Astrocyte (in vitro differentiated cells and primary cell): ENCODE measurements at places on chromosomes 6 and 20. TPM values are rescaled to one million over a fixed set of nuclear protein-coding genes. Genes with fewer than 3 reads are reported as not detected.

MDFI gene
- total RNA-seq: 144 and 167 TPM in 2 replicates

PCMT1 gene
- 127 TPM in 2 replicates for total RNA-seq

RAET1E gene
- total RNA-seq: not detected in 2 replicates

KHDC1 gene
- 2.5 and 2.9 TPM in 2 replicates for total RNA-seq

CCN2 gene
- 1,138 and 1,253 TPM in 2 replicates for total RNA-seq

ESR1 gene
- 0.05 TPM in 2 replicates for total RNA-seq

OLIG3 gene
- 0.14 TPM in 1 of 2 replicates, not detected in the other for total RNA-seq

DNA sequence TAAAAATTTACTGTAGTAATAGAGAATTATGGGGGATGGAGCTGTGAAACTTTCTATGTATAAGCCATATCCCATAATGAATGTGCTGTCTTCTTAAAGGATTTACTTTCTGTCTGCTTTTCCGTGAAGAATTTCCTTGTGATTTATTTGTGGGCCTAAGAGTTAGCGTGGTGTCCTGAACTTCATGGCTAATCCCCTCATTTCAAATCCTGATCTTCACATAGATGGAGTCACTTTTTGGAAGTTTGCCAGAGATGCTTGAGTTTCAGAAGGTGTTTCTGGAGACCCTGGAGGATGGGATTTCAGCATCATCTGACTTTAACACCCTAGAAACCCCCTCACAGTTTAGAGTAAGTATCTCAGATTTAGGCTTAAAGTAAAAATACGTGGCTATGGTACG is 19.4 kb upstream of the CLDN20 start:
- H3K27me3 ChIP-seq: no peaks in the 10 kb centered on the region
- no peak overlapping the region for H3K27ac ChIP-seq

DNA sequence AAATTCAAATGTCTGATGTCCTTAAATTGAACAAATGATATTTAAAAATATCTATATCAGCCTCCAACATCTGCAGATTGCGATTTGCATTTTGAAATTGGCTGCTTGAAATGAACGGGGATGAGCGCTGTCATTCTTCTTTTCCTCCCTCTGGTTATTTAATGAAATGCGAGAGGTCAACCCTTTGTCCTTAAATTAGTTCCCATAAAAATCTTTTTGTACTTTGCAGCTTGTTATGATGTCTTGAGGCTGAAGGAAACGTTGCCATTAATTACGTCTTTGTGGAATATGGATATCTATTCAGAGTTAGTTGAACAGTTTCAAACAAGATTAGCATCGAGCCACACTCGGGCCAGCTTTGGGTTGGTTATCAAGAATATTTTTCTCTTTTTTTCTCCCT is 140.0 kb downstream of the LINC00237 start:
- no peaks in the 10 kb centered on the region for H3K27me3 ChIP-seq
- H3K4me3 ChIP-seq: no peak overlapping the region
- H3K36me3 ChIP-seq: no peaks in the 10 kb centered on the region
- no peaks in the 10 kb centered on the region for H3K4me1 ChIP-seq
- no peak for DNase-seq
- no peak overlapping the region for H3K27ac ChIP-seq

DNA sequence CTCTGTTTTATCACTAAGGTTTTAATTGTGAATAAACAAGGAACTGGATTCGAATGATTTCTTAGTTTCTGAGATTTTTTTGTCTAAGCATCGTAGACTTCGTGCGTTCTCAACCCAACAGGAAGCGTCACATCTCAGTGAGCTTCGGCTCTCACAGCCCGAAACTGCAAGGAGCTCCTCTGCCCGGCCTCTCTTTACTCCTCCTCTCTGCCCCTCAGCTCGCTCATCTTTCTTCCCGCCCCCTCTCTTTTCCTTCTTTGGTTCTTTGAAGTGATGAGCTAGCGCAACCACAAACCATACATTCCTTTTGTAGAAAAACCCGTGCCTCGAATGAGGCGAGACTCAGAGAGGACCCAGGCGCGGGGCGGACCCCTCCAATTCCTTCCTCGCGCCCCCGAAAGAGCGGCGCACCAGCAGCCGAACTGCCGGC is 480 bp upstream of the NT5E start:
- peak; percentile 83 for DNase-seq
- H3K36me3 ChIP-seq: peaks cover 3% of the 10 kb centered on the region
- H3K27ac ChIP-seq: peak overlapping the region; percentile 88
- no peaks in the 10 kb centered on the region for H3K27me3 ChIP-seq
- peak overlapping the region; percentile 89 for H3K4me3 ChIP-seq
- peaks cover 34% of the 10 kb centered on the region for H3K4me1 ChIP-seq

GRCh38 chr6:147879031-147879580 is 370.6 kb downstream of the SAMD5 start:
- H3K27me3 ChIP-seq: no peaks in the 10 kb centered on the region
- no peak for DNase-seq
- no peak overlapping the region for H3K4me3 ChIP-seq
- H3K27ac ChIP-seq: no peak overlapping the region
- H3K4me1 ChIP-seq: no peaks in the 10 kb centered on the region
- no peaks in the 10 kb centered on the region for H3K36me3 ChIP-seq

DNA sequence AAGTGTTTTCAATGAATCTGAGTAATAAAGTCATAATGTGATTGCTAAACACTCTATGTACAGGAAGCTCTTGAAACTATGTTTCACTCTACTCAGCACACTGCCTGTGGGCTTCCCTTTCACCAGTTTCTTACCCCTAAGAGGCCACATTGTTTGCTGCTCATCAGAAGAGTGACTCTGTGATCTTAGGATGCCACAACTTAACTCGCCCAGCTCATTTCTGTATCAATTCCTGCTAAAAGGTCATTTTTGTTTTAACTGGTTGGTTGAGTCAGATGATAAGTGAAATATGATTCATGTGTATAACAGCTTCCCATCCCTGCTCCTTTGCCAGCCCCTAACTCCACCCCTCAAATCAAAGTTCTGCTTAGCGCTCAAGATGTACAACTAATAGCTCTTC is 9.8 kb upstream of the NDUFAF4 start:
- H3K4me1 ChIP-seq: no peaks in the 10 kb centered on the region
- DNase-seq: peak; percentile 26
- no peak overlapping the region for H3K27ac ChIP-seq
- no peak overlapping the region for H3K4me3 ChIP-seq
- no peaks in the 10 kb centered on the region for H3K36me3 ChIP-seq

DNA sequence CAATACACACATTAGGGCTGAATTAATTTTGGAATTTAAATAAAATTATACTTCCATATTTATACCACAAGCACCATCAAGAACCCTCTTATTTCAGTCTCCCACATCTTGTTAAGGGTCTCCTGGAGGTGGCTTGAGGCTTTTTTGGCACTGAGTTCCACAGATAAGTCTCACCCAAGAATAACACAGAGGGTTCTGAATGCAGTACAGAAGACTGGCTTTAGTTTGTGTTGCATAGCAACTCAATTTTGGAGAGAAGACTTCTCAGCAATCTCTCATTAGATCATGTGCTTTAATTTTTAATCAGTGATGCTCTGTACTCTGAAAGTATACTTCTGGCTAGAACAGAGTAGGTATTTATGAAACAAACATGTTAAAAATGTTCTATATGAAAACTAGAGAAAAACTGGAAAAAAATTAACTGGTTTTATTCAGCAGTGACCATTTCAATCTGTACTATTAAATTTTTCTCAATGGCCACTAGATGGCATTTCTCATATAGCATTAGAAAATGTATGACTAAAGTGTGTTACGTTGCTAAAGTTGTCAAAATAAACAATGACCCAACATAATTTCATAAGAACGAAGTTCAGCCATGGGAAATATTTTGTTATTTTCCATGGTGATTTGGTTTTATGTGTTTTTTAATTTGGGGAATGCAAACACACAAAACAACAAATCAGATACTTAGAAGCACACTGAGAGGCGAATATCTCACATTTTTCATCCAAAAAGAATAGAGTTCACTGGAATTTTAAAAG is 32.7 kb upstream of the MAP7 start:
- no peak overlapping the region for H3K4me3 ChIP-seq
- peak overlapping the region; percentile 74 for H3K27ac ChIP-seq
- no peaks in the 10 kb centered on the region for H3K27me3 ChIP-seq
- peaks cover 16% of the 10 kb centered on the region for H3K4me1 ChIP-seq
- DNase-seq: peak; percentile 72
- H3K36me3 ChIP-seq: peaks cover 7% of the 10 kb centered on the region

- H3K36me3 ChIP-seq: no peaks in the 10 kb centered on the region
- no peak overlapping the region for H3K27ac ChIP-seq
- H3K27me3 ChIP-seq: no peaks in the 10 kb centered on the region
- H3K4me3 ChIP-seq: no peak overlapping the region
- no peak for DNase-seq
- H3K4me1 ChIP-seq: no peaks in the 10 kb centered on the region
These were observed 35.8 kb upstream of the MAS1 start for GRCh38 chr6:159854959-159855358.

- no peak overlapping the region for H3K27ac ChIP-seq
- no peaks in the 10 kb centered on the region for H3K36me3 ChIP-seq
- no peaks in the 10 kb centered on the region for H3K4me1 ChIP-seq
These were observed 68.4 kb upstream of the SMLR1 start for GRCh38 chr6:130758813-130759212.

- no peak for DNase-seq
- H3K27me3 ChIP-seq: no peaks in the 10 kb centered on the region
- H3K4me1 ChIP-seq: peaks cover 6% of the 10 kb centered on the region
- H3K36me3 ChIP-seq: no peaks in the 10 kb centered on the region
- H3K4me3 ChIP-seq: no peak overlapping the region
These were observed 114.2 kb downstream of the BCAS1 start for GRCh38 chr20:53956013-53956715.

DNA sequence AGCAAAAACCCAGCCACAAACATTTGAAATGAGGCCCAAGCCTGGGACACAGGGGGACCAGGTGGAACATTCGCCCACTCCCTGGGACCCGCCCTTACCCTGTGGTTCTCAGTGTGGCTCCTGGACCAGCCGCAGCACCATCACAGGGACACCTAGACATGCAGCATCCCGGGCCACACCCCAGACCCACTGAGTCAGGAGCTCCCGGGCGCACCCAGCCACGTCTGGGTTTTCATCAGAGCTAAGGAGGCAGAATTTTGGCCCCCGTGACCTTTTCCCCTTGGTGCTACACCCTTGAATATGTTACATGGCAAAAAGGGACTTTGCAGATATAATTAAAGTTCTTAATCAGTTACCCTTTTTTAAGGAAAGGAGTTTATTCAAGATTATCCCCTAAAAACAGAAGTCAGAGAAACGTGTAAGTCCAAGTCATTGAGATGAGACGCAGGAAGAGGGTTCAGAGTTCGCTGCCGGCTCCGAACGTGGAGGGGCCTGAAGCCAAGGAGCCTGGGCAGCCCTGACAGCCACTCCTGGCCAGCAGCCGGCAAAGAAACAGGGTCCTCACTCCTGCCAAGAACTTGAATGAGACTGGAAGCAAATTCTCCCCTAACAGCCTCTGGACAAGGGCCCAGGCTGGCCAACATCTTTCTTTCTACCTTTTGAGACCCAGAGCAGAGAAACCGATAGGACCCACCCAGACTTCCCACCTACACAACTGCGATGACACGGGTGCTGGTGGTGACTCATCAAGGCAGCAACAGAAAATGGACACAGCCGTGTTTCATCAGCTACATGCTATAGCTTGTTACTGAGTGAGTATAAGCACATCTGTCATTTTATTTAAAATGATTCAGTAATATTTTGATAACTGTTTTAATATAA is 25.3 kb downstream of the BFSP1 start:
- H3K27me3 ChIP-seq: peaks cover 7% of the 10 kb centered on the region
- DNase-seq: peak; percentile 42
- no peak overlapping the region for H3K27ac ChIP-seq
- no peaks in the 10 kb centered on the region for H3K36me3 ChIP-seq
- H3K4me1 ChIP-seq: peaks cover 11% of the 10 kb centered on the region

DNA sequence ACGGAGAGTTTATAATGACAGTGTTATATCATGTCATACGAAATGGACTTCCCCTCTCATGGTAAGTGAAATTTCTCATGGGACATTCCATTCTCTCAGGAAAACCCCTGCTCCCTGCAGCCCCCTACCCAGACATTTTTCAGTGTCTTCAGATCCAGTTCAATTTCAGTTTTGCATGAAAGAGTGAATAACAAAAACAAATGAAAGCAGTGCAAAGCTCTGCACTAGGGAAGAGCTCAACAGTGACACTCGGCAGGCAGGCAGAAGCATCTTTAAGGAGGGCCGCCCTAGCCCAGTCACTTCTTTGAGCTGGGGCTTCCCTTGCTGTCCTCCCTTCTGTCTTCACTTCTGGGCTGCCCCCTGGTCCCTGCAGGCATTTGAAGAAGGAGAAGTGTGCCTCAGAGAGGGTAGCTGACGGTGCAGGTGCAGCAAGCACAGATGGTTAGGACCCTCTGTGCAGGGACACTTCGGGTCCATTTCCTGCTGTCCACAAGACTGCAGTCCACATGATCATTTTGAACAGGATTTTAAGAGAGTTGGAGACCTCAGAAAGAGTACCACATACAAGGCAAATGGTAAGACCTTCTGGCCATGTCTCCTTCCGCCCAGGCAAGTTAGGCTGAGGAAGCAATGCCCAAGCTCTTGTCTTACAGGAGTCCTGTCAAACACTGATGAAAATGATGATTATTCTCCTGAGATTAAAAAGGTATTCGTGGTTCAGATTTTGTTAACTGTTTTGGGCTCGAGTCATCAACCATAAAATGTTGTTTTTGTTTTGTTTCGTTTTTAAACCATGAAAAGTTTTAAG is 5.4 kb upstream of the DUSP22 start:
- H3K4me1 ChIP-seq: peaks cover 5% of the 10 kb centered on the region
- H3K36me3 ChIP-seq: no peaks in the 10 kb centered on the region
- peaks cover 11% of the 10 kb centered on the region for H3K27me3 ChIP-seq
- no peak for DNase-seq
- no peak overlapping the region for H3K4me3 ChIP-seq

GRCh38 chr6:66599541-66599940 is 892.5 kb upstream of the EYS start:
- no peak overlapping the region for H3K27ac ChIP-seq
- no peak overlapping the region for H3K4me3 ChIP-seq
- no peaks in the 10 kb centered on the region for H3K36me3 ChIP-seq
- DNase-seq: no peak
- H3K27me3 ChIP-seq: no peaks in the 10 kb centered on the region

DNA sequence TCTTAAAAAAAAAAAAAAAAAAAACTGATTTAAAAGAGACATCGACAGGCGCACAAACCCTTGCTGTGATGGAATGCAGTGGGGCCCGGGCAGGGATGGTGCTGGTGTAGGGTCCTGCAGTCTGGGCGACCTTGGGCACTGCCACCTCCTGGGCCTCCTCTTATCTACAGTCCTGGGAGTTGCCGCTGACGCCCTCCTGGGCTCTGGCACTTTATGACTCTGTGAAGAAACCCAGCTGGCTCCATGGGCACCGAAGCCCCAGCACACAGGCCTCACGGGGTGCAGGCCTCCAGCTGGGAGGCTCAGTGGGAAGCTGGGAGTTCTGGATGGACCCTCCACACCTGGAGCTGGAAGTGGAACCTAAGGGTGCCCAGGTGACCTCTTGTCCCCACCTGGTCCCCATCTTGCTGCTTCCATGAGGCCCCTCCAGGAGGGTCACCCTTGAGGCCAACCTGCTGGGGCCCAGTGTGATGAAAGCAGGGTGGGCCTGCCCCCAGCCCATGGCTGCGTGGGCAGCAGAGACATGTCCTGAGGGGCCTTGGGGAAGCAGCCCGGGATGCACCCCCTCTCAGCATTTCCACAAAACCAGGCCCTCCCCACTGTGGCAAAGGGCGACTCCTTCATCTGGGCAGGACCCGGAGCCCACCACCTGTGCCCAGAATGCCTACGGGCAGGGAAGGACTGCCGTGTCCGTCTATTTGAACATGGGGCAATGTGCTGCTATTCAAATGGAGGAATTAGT is 104.9 kb downstream of the ASXL1 start:
- no peak overlapping the region for H3K27ac ChIP-seq
- H3K36me3 ChIP-seq: peaks cover 3% of the 10 kb centered on the region
- DNase-seq: no peak
